ENCODE measurements at places on chromosomes 1 and 21. TPM values are rescaled to one million over a fixed set of nuclear protein-coding genes. Genes with fewer than 3 reads are reported as not detected.

GRCh38 chr1:2050793-2051682 is 827 bp downstream of the PRKCZ start:
- H3K4me3 ChIP-seq = no peak overlapping the region
- no peak overlapping the region for H3K27ac ChIP-seq
- no peak for DNase-seq
- no peaks in the 10 kb centered on the region for H3K36me3 ChIP-seq

Gene DENND2D
- total RNA-seq = 4.0 TPM

- H3K4me3 ChIP-seq = no peak overlapping the region
- no peak overlapping the region for H3K27ac ChIP-seq
- no peak for DNase-seq
- no peaks in the 10 kb centered on the region for H3K36me3 ChIP-seq
- H3K4me1 ChIP-seq = no peaks in the 10 kb centered on the region
Measured at GRCh38 chr1:231940116-231940515, 313.5 kb downstream of the DISC1 start.

- H3K4me1 ChIP-seq = no peaks in the 10 kb centered on the region
- H3K27ac ChIP-seq = no peak overlapping the region
- H3K27me3 ChIP-seq = peaks cover 3% of the 10 kb centered on the region
- H3K4me3 ChIP-seq = no peak overlapping the region
- DNase-seq = no peak
Measured at GRCh38 chr1:153245466-153245865, 14.0 kb upstream of the LORICRIN start.

GRCh38 chr1:175922254-175922881 is 179.0 kb upstream of the TNR start:
- no peak for DNase-seq
- H3K27me3 ChIP-seq = no peaks in the 10 kb centered on the region
- H3K4me3 ChIP-seq = no peak overlapping the region
- no peaks in the 10 kb centered on the region for H3K36me3 ChIP-seq
- peaks cover 16% of the 10 kb centered on the region for H3K4me1 ChIP-seq

- DNase-seq = no peak
- H3K27ac ChIP-seq = no peak overlapping the region
- no peak overlapping the region for H3K4me3 ChIP-seq
Measured at GRCh38 chr1:174800216-174800851, 199.4 kb upstream of the CACYBP start.
